ENCODE measurements at places on chromosomes 1 and 21.
A peak's percentile ranks its signal among the peaks of the same experiment; 100 is the strongest.

GRCh38 chr1:150997949-150998348, 8.8 kb downstream of the MINDY1 start:
- no peak for DNase-seq

DNA sequence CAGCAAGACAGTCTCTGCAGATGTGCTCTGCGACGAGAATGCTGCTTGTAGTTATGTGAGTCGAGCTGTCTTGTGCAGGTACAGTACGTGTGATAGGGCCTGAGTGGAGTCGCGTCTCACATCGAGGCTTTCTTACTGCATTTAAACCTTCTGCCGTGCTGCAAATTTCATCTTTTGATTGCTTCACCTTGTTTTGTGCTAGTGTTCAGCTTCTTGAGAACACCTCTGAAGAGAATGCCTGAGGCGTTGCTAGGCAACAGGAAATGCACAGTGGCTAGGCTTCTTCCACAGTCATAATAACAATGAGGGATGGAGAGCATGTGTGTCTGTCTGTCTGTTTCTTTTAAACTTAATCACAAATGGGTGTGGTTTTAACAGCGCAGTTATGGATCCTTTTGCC, 52.9 kb downstream of the MRPS6 start:
- DNase-seq: no peak

DNA sequence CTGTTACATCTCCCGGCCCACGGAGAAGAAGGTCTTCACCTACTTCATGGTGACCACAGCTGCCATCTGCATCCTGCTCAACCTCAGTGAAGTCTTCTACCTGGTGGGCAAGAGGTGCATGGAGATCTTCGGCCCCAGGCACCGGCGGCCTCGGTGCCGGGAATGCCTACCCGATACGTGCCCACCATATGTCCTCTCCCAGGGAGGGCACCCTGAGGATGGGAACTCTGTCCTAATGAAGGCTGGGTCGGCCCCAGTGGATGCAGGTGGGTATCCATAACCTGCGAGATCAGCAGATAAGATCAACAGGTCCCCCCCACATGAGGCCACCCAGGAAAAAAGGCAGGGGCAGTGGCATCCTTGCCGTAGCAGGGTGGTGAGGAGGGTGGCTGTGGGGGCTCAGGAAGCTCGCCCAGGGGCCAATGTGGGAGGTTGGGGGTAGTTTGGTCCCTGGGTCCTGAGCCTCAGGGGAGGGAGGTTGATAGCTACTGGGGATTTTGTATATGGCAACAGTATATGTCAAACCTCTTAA, 2.3 kb downstream of the GJB4 start:
- DNase-seq: no peak

GRCh38 chr1:115833856-115834255, 7.1 kb downstream of the NHLH2 start:
- no peak for DNase-seq

GRCh38 chr1:226821719-226822085, 48.7 kb upstream of the PSEN2 start:
- no peak for DNase-seq

- no peak for DNase-seq
Measured at GRCh38 chr1:189859385-189859977, 618.2 kb downstream of the BRINP3 start.

- DNase-seq: peak; percentile 58
Measured at GRCh38 chr1:198156111-198156744, 570 bp upstream of the NEK7 start.

GRCh38 chr1:3821004-3821403, 24.7 kb upstream of the LRRC47 start:
- DNase-seq: no peak

- DNase-seq: no peak
Measured at GRCh38 chr1:66978201-66978600, 53.4 kb downstream of the MIER1 start.

DNA sequence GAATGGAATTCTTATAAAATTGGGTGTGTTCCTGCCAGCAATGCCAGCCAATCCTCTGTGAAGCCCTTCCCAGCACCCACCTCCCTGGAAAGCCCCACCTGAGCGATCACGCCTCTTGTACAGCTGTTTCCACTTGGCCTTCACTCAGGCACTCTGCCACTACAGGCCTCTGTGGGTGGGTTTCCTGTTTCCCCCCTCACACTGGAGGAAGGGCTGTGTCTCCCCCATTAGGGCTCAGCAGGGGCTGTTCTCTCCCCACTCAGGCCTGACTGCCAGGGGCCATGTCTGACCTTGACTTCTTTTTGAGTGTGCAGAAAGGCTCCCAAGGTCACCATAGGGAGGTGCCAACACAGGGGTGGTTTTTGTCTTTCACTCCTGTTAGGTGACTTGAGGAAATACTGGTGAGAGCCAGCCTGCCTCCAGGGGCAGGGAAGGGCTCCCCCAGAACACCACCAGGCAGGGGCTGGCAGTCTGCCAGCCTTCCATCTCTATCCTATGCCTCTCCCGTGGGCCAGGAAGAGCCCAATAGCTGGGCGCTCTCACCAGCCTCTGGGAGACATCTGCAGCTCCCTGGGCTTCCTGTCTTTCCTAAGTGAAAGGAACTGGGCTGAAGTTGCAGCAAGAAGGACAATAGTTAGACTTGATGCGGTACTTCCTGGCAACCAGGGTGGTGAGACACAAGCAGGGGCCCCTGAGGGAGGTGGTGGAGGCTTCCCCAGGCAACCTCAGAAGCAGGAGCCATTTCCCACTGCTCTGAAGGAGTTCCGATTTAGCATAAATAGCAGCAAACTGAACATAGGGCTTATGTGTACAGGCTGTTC, 49.1 kb downstream of the ELK4 start:
- DNase-seq: no peak

DNA sequence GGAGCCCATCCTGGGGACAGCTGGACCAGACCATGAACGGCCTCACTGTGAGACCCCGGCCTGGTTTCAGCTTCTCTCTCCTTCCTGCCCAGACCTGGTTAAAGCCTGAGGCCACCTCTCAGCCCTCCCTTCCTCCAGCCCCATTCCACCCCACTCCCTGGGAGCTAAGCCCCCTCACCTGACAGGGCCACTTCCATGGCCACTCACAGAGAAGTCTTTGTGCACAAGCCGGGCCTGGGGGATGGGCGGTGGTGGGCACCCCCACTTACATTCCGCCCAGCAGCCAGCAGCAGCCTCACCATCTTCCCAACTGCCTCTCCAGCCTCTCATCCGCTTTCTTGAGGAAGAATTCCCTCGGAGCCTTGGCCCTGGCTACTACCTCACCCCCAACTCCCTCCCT, 40.4 kb downstream of the RHBG start:
- DNase-seq: no peak

DNA sequence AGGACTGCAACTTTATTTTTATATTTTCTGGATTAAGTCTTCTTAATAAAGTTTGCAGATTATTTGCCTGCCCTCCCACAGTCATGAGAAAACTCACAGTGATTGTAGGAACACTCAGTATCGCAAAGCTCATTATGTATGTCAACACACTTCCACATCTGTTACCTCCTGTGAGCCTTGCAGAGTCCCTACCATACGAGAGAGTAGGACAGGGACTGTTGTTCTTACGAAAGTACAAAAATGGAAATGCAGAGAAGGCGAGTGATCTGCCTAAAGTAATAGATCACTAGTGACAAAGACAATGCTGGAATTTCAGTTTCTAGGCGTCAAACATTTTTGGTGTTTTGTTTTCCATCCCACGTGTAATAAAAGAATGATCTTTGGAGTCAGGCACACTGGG, 131.7 kb downstream of the SYT2 start:
- no peak for DNase-seq

- no peak for DNase-seq
Measured at GRCh38 chr1:104929280-104929679, 1179.6 kb downstream of the AMY1C start.

GRCh38 chr1:206693592-206693991, 8.9 kb downstream of the MAPKAPK2 start:
- DNase-seq: no peak

DNA sequence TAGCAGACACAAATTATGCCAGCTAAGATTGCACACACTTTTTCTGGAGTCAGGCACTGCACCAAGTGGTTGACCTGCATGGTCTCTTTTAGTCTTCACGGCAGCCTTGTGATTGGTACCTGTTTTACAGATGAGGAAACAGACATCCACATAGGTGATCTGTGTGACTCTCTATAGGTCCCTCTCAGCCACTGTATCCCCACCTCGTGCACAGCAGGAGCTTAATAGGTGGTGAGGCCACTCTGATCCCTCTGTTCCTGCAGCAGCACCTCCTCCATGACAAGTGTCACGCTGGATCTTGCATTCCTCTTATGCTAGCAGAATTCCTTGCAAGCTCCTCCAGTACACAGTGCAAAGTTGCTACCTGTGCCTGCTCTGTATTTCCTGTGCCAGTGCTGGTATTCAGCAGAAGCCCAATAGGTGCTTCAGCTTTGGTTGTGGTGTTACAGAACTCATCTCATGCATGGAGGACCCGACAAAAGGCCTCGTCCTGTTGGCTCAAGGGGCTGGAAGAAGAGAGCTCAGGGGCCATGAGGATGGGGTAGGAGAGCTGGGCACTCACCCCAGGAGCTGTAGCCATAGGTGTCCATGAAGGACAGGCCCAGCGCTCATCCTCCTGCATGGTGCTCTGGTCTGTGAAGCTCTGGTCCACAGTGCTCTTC, 546.7 kb downstream of the PTPRU start:
- no peak for DNase-seq

- DNase-seq: no peak
Measured at GRCh38 chr1:242506724-242507123, 17.8 kb downstream of the PLD5 start.

GRCh38 chr1:9784508-9785133, 39.1 kb downstream of the CLSTN1 start:
- DNase-seq: no peak

DNA sequence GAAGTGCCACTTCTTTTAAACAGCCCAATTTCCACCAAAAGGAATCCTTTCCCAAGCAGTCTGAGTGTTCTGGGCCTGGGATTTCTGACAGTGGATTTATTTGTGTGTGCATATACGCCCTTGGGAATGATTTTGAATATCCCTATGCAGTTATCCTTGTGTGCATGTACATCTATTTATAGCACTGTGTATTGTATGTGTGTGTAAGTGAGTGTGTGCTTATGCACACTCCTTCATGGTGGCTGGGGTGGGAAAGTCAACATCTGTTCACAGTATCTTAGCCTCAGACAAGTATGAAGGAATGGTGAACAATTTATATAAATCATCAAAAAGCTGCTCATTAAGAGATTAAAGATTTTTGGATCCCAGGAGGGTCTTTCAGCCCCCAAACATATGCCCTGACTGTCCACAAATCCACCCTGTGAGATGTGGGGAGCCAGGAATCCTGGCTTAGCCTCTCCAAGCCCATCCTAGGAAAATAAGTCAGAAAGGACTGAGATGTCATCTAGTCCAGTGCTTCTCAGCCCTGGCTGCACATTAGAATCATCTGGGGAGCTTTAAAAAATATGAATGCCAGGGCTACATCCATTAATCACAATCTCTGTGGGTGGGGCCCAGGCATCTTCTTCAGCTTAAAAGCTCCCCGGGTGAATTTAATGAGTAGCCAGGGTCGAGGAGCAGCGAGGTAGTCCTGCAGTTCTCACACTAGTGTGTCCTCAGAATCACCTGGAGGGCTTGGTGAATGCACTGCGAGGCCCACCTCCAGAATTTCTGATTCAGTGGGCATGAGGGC, 101.4 kb downstream of the PLXNA2 start:
- no peak for DNase-seq

DNA sequence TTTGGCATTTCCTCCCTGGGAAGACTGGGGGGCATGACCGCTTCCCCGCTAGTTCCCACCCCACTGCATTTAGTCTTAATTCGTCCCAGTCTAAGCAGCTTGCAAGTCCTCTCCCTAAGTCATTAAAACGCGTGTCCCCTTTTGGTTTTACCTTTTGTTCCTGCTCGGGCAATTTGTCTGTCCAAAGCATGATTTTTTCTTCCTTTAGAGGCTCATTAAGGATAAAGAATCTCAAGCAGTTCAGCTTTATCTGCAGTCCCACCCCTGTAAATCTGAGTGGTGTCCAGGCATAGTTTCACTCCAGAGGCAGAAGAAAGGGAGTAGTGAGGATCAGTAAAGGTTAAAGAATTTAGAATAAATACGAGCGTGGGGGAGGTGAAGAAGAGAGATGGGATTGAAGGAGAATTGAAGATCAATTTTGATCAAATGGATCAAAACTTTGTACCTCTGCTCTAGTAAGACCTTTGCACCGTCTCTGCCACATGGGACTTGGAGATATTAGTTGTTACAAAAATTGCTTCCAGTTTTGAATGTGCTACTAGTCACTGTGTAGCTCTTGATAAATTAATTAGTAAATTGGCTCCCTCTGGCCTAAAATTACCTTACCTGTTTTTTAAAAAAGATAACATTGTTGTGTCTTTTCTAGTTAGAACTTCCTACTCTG, 989 bp upstream of the ETV3 start:
- no peak for DNase-seq

- no peak for DNase-seq
Measured at GRCh38 chr1:201758499-201759050, 70.4 kb upstream of the IPO9 start.

DNA sequence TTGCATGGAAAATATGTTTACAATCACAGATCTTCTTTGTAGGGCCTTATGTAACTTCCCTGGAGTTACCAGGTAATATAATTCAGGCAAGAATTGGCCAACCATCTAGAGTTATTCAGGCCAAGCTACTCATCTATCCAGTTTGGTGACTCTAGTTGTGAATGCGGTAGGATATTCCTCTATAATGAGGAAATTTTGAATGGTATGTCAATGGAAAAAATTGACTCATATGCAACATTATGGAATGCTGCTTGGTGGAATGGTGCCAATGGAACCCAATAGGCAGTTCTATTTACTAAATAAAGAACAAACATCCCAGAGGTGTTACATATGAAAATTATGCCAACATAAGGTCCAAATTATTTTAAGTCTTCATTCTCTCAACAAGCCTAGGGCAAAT, 5.6 kb upstream of the TNFSF18 start:
- no peak for DNase-seq

GRCh38 chr1:204331847-204332487, 27.8 kb downstream of the PLEKHA6 start:
- no peak for DNase-seq

DNA sequence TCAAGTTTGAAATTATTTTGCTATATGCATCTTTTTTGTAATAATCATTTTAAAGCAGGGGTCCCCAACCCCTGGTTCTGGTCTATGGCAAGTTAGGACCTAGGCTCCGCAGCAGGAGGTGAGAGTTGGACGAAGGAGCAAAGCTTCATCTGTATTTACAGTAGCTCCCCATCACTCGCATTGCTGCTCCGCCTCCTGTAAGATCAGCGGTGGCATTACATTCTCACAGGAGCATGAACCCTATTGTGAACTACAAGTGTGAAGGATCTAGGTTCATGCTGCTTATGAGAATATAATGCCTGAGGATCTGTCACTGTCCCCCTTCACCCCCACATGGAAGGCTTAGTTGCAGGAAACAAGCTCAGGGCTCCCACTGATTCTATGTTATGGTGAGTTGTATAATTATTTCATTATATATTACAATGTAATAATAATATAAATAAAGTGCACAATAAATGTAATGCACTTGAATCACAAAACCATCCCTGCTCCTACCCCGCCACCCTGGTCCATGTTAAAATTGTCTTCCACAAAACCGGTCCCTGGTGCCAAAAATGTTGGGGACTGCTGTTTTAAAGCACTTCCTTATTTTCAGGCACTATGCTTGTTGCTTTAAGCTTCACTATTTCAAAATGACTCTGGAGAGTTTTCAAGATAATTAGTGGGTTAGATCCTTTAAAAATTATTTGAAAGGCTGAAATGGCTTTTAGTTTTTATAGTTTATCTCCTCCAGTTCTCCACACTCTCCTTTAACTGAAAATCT, 74.8 kb downstream of the PLA2G4A start:
- DNase-seq: no peak

- no peak for DNase-seq
Measured at GRCh38 chr1:99623554-99623953, 22.4 kb upstream of the PALMD start.

GRCh38 chr1:106465666-106466065, 590.8 kb upstream of the PRMT6 start:
- no peak for DNase-seq
